Common myeloid progenitor, CD34-positive (primary cell): ENCODE measurements at places on chromosomes 2 and 18.
A peak's percentile ranks its signal among the peaks of the same experiment; 100 is the strongest.

DNA sequence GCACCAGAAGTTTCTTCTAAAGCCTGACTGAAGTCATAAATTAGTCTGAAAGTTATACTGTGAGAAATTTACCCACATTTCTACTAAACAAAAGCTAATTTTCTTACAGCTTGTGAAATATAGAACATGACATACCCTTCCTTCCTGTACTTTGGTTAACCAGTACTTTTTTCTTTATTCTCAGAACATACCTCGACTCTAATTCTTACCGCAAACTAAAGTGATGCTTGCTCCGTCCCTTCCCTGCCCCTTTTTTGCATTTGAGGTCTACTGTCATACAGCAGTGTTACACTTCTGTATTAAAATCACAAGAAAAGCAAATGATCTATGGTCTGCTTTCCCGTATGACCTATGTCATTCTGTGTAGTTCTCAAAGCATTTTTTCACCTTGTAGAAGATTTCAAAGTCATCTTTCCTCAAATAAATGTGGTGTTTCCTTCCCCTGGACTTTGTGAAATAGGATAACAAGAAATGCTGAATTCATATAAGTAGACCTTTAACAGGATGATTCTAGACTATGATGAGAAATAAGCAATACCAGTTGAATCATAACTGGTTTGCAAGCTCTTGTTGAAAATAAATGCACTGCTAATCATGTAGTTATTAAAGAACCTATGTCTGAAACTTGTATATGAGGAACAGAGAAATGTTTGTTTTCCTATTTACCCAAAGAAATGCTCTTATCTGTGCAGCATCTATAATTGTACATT, 30.4 kb downstream of the CYTIP start:
- DNase-seq, result peak; percentile 29

GRCh38 chr2:58054264-58054663, 7.7 kb downstream of the VRK2 start:
- no peak for DNase-seq

DNA sequence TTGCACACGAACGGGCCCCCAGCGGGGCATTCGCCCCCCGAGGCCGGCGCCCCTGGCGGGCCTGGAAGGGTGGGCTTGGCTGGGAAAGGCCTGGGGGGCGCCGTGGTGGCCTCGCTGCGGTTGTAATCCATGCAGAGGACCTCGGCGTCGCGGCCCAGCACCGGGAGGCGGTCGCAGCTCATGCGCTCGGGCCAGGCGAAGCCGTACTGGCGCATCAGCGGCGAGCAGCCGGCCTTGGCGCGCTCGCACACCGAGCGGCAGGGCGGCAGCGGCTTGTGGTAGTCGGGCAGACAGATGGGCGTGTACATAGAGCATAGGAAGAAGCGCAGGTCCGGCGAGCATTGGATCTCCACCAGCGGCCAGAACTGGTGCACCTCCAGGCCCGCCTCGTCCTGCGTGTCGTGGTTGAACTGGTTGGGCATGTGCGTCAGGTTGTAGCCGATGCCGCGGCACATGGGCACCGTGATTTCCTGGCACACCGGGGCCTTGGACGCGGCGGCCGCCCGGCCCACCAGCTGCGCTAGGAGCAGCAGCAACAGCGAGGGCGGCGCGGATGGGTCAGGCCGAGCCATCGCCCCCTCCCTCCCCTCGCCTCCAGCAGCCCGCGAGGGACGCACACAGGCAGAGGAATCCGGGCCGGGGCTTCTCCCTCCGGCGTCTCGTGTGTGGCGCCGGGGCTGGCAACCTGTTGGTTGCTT, 1.4 kb downstream of the FZD5 start:
- DNase-seq, result peak; percentile 40

DNA sequence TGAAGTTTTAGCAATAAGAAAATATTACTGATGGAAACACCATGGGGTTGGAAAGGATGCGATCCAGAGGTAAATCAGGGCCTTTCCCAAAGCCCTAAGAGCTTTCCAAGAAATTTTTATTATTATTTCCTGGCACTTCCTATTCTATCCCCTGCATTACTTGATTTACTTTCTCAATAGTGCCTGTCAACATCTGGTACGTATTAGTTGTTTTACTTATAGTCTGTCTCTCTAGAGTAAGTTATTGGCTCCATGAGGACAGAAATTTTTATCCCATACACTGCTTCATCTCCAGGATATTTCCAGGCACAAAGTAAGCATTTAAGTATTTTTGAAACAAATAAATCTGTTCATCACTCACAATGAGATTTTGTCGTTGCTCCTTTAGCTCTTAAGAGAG, 18.1 kb downstream of the PPP4R1 start:
- no peak for DNase-seq

- DNase-seq, result no peak
Measured at GRCh38 chr18:62655520-62656219, 59.7 kb upstream of the PHLPP1 start.

- no peak for DNase-seq
Measured at GRCh38 chr2:231134910-231135655, 10.2 kb upstream of the HTR2B start.

GRCh38 chr2:88398180-88398579, 54.3 kb downstream of the FOXI3 start:
- DNase-seq, result no peak

DNA sequence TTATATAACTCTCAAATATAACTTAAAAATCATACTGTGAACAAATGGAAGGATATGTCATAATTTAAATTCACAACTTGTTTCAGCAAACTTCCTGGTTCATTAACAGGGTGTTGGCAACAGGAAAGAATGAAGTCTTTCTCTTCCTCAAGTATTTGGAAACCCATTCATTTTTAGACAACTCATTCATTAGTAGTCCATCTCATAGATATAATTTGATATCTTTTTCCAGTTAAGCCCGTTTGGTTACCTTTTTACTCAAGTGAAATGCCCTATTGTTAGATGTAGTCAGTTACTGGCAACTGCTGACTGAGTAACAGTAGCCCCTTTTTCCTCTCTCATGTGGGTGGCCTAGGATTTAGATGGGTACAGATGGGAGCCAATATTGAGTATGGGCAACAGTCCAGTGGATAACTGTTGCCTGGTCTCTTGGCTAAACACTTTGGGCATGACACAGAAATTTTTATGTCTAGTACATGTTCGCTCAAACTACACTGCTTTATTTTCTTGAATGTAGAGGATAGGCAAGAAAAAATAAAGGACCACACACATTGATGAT, 4.6 kb upstream of the UGP2 start:
- DNase-seq, result no peak

DNA sequence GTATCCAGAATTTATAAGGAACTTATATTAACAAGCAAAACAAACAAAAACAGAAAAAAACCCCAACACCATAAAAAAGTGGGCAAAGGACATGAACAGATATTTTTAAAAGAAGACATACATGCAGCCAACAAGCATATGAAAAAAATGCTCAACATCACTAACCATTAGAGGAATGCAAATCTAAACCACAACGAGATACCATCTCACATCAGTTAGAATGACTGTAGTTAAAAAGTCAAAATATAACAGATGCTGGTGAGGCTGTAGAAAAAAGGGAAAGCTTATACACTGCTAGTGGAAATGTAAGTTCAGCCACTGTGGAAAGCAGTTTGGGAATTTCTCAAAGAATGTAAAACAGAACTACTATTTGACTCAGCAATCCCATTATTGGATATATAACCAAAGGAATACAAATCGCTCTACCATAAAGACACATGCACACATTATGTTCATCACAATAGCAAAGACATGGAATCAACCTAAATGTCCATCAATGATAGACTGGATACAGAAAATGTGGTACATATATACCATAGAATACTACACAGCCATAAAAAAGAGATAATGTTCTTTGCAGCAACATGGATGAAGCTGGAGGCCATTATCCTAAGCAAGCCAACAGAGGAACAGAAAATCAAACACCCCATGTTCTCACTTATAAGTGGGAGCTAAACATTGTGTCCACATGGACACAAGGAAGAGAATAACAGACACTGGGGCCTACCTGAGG, 25.3 kb downstream of the PREPL start:
- DNase-seq, result no peak

GRCh38 chr18:50451100-50451842, 76.4 kb downstream of the SKA1 start:
- DNase-seq, result no peak

DNA sequence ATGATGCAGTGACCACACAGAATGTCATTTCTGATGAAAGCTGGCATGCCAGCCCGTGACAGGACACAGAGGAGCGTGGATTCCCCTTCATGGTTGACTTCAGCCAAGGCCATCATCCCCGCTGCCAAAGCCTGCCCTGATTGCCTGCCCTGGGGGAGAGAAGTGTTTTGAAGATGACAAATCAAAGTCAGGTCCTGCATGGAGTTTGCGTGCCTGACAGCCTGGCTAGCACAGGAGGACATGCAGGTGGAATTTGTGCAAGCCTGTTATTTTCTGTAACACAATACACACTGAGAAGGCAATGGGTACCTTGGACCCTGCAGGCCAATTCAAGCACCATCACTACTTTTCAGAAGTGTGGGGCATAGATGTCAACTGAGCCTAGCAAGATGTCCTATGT, 5.4 kb upstream of the IL1R2 start:
- no peak for DNase-seq

- no peak for DNase-seq
Measured at GRCh38 chr2:54613794-54614257, 109.6 kb upstream of the EML6 start.

DNA sequence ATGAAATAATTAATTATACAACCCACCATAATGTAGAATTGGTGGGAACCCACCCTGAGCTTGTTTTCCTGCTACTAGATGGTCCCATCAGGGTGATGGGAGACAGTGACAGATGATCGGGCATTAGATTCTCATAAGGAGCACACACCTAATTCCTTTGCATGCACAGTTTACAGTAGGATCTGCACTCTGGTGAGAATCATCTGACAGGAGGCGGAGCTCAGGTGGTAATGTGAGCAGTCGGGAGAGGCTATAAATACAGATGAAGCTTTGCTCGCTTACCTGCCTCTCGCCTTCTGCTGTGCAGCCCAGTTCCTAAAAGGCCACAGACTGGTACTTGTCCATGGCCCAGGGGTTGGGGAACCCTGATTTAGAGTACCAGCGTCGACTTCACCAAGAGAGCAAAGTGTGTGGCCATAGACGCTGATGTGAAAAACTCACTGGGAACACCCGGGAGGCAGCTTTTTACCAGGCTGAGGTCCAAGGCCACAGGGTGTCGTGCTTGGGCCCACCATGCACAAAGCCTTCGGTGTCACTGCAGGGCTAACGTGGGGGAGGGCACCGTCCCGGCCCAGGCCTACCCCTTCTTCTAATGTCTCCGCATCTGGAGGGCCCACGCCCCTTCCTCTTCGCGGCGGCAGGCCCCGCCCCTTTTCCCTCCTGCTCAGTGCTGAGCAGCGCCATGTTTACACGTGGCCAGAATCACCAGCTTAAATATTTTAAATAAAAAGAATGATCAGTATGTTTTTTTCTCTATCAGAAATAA, 296.8 kb upstream of the HDAC4 start:
- DNase-seq, result no peak

GRCh38 chr2:190847504-190848081, 33.0 kb upstream of the GLS start:
- peak; percentile 16 for DNase-seq

DNA sequence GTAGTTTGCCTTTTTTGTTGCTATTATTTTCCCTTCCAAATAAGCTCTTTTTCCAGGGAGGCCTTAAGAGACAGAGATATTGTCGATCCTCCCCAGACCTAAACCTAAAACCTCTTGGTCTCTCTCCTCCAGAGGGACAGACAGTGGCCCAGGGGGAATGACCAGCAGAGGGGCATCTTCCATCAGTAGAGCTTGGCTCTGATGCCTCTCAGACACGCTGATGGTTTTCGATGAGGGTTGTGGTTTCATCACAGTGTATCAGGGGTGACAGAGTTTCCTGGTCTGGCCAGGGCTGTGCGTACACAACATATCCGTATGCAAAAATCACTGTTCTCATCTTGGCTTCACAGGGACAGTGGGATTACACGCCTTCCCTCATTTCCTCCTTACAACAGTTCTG, 68.6 kb downstream of the GATA6 start:
- DNase-seq, result no peak

- no peak for DNase-seq
Measured at GRCh38 chr2:127377262-127377661, 10.5 kb downstream of the MAP3K2 start.

GRCh38 chr2:7931808-7932207, 750.0 kb upstream of the ID2 start:
- DNase-seq, result no peak
